Stimulated activated CD4-positive, alpha-beta T cell treated with anti-CD3 and anti-CD28 coated beads, Interleukin-12 subunit alpha, Interleukin-12 subunit beta, amount 100 ng/mL, for 4 hours (primary cell): ENCODE measurements at places on chromosomes 11 and 22.

DNA sequence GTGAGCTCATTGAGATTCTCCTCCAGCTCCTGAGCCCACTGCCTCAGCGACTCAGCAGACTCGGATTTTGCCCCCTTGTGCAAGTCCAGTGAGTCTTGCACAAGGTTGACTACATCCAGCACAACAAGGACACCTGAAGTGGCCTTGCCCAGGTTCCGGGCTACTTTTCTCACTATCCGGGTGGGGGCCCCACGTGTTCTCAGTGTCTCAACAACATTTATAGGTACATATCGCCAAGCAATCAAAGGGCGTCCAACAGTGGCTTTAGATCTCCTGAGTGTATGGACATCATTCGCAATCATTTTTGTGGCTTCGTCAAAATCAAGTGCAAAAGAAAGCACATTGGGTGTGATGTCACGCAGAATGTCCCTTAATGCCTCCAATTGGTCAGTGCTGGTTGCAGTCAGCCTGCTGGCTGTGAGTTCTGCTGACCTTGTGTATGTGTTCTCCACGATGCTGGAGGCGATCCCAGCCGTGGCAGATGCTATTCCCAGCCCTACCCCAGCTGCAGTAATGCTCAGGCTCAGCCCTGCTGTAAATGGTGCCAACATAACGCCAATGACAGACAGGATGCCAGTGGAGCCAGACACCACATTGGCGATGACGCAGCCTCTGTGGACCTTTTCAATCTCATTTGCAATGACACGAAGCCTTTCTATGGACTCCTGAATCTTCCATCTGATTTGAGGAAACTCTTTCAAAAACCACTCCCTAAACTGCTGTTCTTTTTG, 10.3 kb downstream of the APOL4 start:
- no peak for DNase-seq

- no peak for DNase-seq
Observed at GRCh38 chr11:86483940-86484794, 109.5 kb downstream of the CCDC81 start.

DNA sequence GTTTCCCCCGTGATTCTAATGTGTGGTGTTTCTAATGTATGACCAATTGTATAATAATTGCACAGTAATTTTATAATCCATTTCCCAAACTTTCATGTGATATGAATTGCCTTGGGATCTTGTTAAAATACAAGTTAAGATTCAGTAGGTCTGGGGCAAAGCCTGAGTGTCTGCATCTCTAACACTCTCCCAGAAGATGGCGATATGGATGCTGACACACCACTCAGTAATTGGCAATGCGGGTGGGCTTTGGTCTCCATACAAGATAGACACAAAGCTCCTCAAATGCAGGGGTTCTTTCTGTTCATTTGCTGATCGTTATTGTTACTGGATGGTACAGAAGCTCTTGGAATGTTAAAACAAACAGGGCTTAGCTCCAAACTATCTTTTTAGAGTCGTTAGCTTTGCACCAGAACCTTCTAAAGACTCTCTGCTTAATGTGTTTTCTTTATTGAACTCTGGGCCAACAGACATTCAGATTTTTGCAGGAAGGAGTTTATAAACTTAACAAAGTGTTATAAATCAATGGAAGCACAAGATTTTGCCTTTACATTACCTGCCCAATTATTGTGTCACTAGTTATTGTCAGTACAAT, 45.4 kb upstream of the ANO3 start:
- DNase-seq: no peak

GRCh38 chr11:30814737-30815136, 228.6 kb upstream of the MPPED2 start:
- DNase-seq: no peak

DNA sequence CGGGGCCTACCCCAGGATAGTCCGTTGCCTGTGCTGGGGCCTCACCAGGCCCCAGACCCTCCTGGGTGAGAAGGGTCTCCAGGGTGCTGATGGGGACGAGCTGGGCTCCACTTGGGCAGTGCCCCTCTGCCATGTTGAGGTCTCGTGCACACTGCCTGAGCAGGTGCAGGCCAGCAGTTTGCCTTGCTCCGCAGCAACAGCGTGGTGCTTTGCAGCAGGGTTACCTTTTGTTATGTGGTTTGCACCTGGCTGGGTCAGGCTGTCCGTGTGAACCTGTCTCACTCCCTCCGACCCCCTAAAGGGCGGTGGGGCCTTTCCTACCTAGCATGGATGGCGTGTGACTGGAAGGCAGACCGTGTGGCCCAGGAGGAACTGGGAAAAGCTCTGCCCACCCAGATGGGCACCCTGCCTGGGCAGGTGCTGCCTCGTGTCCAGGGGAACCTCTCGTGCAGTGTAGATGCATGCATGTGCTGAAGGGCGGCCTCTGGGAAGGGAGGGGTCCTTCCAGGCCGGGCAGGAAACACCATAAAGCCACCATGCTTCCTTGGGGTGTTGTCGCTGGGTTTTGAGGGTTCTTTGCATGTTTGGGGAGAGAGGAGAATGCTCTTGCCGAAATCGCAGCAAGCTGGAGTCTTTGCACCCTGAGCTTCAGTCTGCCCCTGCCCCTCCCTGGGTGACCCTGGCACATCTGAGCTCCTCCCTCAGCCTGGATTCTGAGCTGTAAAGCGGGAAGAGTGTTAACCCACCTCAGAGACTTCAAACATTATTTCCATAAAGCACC, 75.4 kb upstream of the PPARA start:
- DNase-seq: no peak

GRCh38 chr11:61736310-61736709, 16.1 kb upstream of the MYRF start:
- no peak for DNase-seq

GRCh38 chr22:49674479-49675050, 153.1 kb downstream of the BRD1 start:
- no peak for DNase-seq

DNA sequence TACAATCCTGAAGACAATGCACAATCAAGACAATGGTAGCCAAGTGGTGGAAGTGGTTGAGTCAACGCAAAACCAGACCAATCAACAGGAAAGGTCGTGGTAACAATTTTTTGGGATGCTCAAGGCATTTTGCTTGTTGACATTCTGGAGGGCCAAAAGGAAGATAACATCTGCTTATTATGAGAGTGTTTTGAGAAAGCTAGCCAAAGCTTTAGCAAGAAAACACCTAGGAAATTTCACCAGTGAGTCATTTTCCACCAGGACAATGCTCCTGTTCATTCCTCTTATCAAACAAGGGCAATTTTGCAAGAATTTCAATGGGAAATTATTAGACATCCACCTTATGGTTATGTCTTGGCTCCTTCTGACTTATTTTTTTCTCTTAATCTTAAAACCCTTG, 1932.2 kb upstream of the RAG2 start:
- no peak for DNase-seq

GRCh38 chr22:44171561-44171960, 9.2 kb upstream of the PARVG start:
- no peak for DNase-seq

DNA sequence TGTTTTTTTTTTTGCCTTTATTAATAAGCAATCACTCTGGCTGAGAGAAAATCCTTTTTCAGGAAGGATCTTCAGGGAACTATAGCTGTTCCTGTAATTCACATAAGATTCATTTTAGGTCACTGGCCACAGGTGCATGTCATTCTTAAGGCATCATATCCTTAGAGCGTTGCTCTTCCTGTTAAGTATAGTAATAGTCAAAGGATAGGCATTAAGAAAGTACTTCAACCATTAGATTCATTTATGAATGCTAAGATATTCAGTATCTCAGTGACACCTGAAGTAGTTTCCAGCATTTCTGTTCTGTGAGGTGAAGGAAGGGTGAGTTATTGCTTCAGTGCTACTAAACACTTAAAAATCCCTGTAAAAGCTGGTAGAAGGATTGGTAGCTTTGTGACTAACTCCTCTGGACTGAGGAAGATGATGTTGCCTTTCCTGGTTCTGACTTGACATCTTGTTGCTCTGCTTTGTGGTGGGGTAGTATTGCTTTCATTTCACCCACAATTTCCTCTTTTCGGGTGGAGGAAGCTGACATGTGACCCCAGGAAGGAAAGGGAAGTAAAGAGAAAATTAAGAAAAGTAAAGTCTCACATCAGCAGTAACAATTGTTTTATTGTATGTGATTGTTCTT, 34.7 kb downstream of the RNF169 start:
- DNase-seq: no peak

- DNase-seq: no peak
Observed at GRCh38 chr11:32382339-32383049, 52.8 kb downstream of the WT1 start.

- DNase-seq: no peak
Observed at GRCh38 chr11:5237420-5237819, 3.1 kb upstream of the HBD start.

DNA sequence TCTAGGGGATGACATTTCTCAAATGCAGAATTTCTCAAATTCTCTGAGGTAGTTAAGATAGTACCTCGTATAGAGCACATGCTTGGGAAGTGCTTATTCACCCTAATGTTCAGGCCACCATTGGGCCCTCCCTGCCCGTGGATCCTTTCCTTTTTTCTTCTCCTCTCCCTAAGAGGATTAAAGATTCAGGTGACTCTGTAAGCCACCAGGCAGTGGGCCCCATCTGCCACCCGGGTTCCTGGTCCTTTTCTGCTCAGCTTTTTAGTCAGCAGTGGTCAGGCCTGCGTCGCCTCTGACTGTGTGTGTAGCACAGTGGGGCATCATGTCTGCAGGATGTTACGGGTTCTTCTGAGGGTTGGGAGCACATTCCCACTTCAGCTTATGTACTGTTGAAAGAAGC, 7.2 kb downstream of the CEP164 start:
- no peak for DNase-seq

DNA sequence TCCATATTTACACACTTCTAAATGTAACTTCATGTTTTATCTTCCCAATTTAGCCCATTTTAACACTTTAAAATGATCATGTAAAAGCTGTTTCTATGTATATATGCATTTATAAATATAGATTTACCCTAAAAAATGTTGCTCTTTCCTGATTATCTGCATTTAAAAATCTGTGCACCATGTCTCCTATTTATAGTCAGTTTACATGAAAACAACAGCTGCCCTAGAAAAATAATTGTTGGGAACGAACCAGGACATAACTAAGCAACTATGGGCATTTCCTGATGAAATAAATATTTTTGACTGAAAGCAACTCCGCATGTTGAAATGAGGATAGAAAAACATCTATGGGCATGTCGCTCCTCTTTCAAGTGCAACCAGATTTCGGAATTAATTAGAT, 1368.2 kb downstream of the FAM181B start:
- no peak for DNase-seq

DNA sequence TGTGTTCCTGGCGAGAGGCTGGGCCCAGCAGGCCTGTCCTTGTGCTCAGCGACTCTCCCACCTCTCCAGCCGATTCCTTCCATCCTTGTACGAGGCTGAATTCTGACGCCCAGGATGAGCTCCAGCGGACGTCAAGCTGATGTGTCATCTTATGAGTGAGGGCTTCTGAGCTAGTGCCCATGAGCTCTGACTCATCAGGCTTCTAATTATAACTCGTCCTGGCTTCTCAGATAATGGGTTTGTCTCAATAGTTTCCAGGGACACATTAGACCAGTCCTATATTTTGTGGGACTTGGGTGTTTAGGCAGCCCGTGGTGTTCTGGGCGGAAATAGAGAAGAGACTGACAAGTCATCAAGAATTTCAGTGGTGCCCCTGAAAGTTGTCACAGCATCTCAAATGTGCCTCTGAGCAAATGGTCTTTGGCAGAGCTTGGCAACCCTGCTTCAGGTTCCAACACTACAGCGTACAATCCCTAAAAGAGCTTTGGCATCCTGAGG, 108.2 kb upstream of the CD44 start:
- DNase-seq: no peak
